NCI-H774 (cell line): ENCODE measurements at places on chromosomes 7 and 10.

DNA sequence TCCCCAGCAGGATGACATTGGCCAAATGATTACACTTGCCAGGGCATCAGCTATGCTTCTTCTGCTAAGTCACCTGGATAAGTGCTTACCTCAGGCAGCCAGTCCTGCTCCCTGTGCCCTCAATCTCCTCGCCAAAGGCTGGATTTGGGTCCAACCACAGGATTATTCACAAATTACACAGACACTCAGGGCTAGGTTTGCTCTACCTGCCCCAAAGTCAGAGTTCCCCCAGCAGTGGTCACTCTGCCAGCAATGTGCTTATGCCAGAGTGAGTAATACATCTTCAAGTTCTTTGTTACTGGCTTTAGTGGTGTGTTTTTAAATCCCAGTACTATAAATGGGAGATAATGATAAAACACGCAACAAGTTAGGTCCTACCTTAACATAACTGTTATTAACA lies 189.7 kb upstream of the SEMA3D start:
- DNase-seq = no peak

GRCh38 chr10:48773580-48773979 lies 88.9 kb downstream of the WDFY4 start:
- no peak for DNase-seq

DNA sequence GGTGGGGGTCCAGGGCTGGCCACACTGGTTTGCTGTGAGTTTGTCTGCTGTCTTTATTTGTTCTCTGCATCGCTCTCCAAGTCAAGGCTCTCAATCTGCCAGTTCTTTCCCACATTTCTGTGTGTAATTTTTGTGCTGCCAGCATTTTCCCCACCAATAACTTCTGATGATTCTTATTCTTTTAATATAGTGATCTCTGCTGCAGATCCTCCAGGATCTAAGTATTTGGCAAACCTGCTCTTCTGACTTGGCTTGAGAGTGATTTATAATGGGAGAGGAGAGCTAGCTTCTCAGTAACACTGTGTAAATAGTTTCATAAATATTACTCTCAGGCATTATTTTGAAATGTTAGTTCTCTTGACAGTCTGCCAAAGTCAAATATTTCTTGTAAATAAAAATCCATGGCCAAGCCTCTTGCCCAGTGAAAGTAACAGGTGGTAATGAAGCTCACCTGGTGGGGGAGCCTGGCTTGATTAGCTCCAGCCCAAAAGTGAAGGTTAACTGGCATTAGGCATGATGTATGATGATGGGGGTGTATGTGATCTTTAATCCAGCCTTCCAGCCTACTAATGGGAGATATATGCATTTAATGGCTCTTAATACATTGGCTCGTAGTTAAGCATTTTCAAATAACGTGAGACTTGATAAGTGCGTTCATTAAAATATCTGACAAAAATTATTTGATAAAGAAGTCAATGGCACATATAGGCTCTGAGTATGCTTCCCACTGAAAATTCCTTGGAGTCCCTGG lies 1055.9 kb downstream of the KCNMA1 start:
- peak; percentile 35 for DNase-seq

DNA sequence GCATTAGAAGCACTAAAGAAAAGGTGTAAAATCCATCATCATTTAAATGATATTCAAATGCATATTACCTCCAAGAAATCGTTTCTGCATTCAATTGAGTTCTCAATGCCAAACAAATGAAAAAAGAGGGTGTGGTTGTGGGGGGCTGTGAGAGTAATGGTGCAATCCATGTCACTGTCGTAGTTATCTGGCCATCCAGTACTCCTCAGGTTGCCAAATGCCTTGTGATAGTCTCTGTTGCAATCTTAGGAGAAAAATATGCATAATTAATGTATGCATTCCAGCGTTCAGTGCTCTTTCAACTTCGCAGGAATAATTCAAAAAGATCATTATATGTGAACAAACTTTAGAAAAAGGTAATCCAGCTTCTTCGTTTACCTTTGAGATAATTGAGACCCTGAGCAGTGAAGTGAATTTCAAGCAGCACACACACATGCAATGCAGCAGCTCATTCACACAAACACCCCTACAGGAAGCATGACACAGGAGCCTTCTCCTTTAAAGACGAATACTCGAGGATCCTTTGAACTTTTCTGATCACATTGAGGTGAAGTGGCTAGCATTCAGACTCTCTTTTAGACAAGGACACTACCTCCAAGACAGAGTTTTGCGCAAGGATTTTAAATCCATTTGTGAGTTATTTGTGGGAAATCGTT lies 73.4 kb downstream of the OR13A1 start:
- no peak for DNase-seq

- DNase-seq = no peak
Measured at GRCh38 chr7:93232673-93233018, 480 bp downstream of the VPS50 start.

GRCh38 chr10:97943294-97943693 lies 87.1 kb downstream of the CRTAC1 start:
- DNase-seq = no peak

GRCh38 chr7:149027611-149028345 lies 527 bp downstream of the PDIA4 start:
- no peak for DNase-seq

- no peak for DNase-seq
Measured at GRCh38 chr7:27900006-27900405, 160.0 kb downstream of the TAX1BP1 start.

DNA sequence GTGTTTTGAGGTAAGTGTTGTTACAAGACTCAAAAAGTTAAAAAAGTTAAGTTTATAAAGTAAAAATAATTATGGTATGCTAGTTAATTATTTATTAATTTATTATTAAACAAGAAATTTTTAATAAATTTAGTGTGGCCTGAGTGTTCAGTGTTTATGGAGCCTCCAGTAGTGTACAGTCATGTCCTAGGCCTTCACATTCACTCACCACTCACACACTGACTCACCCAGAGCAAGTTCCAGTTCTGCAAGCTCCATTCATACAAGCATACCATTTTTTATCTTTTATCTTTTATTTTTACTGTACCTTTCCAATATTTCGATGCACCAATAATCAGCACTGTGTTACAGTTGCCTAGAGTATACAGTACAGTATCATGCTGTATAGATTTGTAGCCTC lies 381.2 kb upstream of the MGMT start:
- no peak for DNase-seq

DNA sequence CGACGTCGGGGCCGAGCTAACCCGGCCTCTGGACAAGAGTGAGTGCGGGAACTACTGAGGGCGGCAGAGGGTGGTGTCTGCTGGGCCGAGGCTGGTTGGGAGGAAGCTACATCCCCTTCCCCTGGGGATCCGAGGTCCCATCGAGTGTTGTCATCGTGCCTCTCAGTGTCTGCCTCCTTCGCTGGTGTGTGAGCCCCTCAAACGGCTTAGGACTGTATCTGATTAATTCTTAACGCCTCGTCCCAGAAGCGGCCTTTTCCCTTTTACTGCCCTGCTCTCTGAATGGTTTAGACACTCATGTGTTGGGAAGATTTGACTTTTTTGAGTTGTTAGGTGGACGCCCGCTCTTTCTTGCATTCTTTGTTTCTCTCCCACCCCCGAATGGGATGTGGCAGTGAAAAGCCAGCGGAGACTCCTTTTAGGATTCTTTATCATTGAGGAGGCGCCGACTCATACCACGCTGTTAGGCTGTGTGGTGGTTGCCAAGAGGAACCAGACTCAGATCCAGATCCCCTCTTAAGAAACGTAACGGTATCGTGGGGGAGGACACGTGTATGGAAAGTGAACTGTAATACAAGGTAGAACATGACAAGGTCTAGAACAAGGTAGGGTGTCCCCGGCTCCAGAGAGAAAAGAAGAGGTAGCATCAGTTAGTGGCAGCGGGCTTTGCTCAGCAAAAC lies 631 bp downstream of the SUPV3L1 start:
- DNase-seq = no peak

DNA sequence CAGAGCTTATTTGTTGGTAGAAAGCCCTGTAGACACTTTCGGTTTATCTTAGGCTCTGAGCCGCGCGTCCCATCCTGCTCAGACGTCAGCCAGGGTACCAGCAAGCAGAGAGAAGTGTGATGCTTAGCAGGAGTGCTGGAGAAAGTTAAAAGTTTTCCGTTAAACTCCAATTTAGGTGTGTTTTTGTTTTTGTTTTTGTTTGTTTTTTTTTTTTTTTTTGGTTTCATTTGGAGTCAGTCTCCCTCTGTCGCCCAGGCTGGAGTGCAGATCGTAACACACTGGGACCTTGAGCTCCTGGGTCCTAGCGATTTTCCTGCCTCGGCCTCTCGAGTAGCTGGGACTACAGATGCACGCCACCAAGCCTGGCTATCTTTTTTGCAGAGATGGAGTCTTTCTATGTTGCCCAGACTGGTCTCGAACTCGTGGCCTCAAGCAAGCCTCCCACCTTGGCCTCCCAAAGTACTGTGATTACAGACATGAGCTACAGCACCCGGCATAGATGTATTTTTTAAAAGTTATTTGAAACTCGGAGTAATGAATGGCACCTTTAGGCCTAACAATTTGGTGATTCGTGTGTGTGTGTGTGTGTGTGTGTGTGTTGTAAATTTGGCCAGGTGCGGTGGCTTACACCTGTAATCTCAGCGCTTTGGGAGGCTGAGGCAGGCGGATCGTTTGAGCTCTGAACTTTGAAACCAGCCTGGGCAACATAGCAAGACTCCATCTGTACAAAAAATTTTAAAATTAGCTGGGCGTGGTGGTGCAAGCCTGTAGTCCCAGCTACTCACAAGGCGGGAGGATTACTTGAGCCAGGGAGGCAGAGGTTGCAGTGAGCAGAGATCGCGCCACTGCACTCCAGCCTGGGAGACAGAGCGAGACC lies 1.3 kb upstream of the HIP1 start:
- DNase-seq = no peak
